RWPE2 (cell line): ENCODE measurements at places on chromosomes 7 and 10.

GRCh38 chr7:25255611-25256332, 27.5 kb upstream of the NPVF start:
- DNase-seq = no peak

DNA sequence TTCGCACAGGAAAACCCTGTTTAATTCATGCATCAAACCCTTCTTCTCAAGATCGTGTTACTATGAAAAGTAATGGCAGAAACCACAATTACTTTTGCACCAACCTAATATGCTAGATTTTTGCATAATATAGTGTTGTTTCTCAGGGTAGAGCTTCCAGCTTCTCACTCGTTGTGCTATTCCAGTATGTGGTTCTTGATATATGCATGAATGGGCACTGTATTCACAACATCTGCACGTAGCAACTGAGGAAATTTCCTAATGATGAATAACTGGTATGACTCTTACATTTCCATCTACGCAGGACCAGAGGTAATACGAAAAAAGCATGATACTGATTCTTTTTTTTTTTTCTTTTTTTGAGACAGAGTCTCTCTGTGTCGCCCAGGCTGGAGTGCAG, 326.6 kb upstream of the GALNT17 start:
- DNase-seq = no peak

DNA sequence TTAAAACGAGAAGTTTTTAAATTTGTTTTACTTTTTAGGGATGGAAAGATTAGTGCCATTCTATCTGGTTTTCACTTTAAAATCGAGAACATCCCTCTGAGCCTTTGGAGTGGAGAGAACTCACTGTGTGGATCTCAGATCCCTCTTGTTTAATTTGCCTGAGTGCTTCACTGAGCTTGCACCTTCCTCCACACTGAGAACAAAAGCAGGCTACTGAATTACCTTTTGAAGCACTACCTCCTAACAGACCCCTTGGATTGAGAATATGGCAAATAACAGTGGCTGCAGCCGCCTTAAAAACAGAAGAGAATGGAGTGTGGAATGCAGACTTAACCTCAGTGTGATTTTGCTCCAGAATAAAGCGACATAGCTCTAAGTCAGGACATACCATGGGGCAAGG, 204.7 kb downstream of the CNTNAP2 start:
- DNase-seq = no peak

DNA sequence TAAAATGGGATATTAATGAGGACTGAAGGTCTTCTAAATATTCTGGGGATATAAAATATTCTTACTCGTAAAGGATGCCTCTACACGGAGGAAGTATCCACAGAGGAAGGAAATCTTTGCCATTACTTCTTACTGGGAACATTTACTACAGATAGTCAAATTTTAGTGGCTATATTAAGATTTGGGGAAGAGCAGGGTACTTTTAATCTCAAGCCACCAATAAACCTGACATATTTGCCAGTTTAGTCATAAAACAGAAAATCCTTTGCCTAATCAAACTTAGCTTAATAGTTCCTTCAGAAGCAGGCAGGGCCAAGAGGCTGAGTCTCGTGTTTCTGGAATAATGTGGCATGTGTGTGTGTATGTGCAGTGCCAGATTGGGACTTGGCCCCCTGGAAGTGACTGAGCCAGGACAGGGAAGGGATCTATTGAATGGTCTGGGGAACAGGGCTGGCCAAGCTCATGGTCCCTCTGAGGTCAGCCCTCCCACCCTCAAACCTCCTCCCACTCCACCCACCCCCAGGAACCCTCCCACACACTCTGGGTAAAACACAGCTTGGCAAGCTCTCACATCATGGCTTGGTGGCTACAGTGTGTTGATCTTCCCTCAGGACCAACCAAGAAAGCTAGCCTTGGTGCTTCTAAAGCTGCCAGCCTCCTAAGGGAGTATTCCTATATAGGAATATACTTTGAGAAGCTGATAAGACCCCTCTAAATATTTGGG, 1.6 kb upstream of the PIK3CG start:
- no peak for DNase-seq

- no peak for DNase-seq
Measured at GRCh38 chr7:75966190-75966961, 28.0 kb downstream of the TMEM120A start.

DNA sequence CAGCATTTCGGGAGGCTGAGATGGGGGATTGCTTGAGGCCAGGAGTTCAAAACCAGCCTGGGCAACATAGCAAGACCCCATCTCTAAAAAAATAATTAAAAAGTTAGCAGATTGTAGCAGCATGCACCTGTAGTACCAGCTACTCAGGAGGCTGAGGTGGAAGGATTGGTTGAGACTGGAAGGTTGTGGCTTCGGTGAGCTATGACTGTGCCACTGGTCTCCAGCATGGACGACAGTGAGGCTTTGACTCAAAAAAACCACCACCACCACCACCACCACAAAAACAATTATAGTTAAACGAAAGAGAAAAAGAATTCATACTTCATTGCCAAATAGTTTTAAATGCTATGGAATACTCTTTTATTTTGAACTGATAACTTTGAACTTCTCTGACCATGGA, 63.4 kb downstream of the VTI1A start:
- DNase-seq = no peak

DNA sequence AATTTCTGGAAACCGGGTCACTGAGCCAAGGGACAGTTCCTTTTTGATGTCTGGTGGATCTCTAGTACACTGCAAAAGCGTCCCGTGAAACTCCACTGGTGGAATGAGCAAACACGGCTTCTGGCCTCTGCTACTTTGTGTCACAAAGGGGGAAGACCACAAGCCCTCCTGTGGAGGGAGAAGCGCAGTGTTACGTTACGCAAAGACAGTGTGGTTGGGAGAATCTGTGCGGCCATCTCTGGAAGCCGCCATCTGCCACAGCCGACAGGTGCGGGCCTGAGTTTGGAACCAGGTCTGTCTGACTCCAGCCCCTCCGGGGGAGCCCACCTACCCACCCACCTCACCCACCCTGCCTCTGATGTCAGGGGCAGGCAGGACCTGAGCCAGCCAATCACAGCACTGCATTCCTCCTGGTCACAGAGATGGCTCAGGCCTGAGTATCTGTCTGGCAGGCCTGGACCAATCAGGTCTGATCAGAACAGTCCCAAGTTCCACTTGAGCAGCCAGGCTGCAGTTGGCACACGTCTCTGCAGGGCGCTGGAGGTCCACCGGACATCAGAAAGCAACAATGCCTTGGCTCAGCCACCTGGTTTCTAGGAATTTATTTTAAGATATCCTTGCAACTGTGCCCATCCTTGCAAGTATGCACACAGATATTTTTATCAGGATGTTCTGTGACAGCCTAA, 3.0 kb upstream of the CYP2W1 start:
- no peak for DNase-seq

GRCh38 chr7:116509982-116510579, 10.5 kb downstream of the CAV2 start:
- no peak for DNase-seq

- no peak for DNase-seq
Measured at GRCh38 chr10:75236178-75236825, 545 bp upstream of the COMTD1 start.

- no peak for DNase-seq
Measured at GRCh38 chr10:88979153-88979562, 11.4 kb upstream of the FAS start.

- no peak for DNase-seq
Measured at GRCh38 chr10:80199828-80200227, 5.5 kb downstream of the ANXA11 start.

DNA sequence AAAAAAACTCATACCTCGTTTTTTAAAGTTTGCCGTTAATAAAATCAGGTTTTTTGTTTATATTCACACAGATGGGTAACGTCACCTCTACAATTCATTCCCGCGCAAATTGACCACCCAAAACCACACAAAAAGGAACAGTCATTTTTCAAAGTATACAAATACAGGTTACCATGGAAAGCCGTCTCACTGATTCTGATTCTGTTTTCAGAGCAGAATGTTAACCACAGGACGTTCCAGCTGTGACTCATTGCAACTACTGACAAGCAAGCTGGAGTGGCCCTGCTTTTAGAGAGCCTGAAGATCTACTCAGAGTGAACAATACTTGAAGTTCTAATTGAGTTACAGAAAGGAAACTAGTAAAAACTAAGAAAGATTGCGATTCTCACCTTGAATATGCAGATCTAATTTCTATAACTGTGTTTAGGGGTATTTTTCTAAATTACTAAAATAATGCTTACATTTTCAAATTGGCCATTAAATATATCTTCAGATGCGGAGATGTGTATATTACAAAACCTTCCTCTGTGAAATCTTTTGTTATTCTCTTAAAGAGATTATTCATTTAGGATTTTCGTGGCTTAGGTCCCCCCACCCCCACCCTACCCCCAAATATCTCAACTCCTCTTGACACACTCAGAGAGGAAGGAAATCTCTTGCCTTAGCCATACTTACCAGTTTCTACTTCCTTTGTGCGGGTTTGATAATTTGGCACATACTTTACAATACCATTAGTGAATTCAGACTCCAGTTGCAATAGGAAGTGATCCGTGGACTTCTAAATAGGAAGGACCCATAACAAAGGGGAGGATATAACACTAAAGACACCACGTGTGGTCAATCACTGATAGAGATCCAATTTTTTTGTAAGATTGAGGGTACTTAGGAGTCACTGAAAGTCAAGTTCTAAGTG, 106.0 kb downstream of the CUBN start:
- DNase-seq = peak; percentile 84

- DNase-seq = no peak
Measured at GRCh38 chr10:80487791-80488538, 33.9 kb downstream of the TSPAN14 start.

GRCh38 chr7:4202154-4202736, 479.9 kb upstream of the FOXK1 start:
- DNase-seq = no peak

- no peak for DNase-seq
Measured at GRCh38 chr10:86705905-86706304, 37.6 kb downstream of the LDB3 start.
